ENCODE measurements at places on chromosomes 16 and 17.
A peak's percentile ranks its signal among the peaks of the same experiment; 100 is the strongest.

DNA sequence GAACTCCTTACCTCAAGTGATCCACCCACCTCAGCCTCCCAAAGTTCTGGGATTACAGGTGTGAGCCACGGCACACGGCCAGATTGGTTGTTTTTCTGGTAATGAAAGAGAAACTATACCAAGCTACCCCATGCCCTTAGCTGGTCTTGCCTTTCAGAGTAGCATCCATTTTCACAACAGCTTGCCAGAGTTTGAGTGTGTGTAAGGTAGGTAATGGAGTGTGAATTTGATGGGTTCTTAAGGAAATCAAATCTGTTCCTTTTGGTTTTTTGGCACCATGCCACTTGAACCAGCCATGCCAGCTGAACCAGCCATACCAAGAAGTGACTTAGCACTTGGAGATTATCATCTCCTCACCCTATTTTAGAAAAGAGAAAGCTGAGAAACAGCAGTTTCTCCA lies 5.1 kb downstream of the CALCOCO2 start:
- no peak for DNase-seq

DNA sequence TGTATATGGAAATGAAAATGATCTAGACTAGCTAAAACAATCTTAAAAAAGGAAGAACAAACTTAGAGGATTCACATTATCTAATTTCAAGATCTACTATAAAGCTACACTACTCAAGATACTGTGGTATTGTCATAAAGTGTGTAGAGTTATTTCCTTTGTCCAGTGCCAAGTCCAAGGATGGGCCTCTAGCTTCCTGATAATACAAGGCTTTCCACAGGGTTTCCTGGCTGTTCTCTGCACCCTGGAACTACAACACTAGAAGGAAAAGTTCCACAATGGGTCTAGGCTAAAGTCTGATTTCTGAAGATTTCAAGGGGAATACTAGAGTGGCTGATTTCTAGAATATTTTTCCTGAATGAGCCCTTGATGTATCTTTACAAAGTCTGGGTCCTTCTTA lies 34.2 kb downstream of the TBC1D3B start:
- no peak for DNase-seq

- DNase-seq, result no peak
Observed at GRCh38 chr17:5536866-5537650, 47.3 kb downstream of the NLRP1 start.

- no peak for DNase-seq
Observed at GRCh38 chr16:55834049-55834448, 1.2 kb upstream of the CES1 start.

- DNase-seq, result no peak
Observed at GRCh38 chr17:60534010-60534555, 8.0 kb upstream of the APPBP2 start.

DNA sequence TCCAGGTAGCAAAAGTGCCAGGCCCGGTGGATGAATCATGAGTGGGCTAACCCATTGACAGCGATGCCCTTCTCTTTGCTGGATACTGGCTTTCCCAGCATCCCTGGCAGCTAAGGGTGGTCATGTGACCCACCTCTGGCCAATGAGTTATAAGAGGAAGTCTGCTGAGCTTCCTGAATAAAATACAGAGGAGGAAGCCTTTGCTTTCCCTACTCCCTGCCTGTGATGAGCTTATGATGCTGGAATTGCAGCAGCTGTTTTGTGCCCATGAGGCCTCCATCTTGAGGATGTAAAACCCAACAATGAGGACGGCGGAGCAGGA lies 15.0 kb upstream of the ATP2A3 start:
- no peak for DNase-seq

GRCh38 chr17:13542636-13543035 lies 59.1 kb downstream of the HS3ST3A1 start:
- no peak for DNase-seq

DNA sequence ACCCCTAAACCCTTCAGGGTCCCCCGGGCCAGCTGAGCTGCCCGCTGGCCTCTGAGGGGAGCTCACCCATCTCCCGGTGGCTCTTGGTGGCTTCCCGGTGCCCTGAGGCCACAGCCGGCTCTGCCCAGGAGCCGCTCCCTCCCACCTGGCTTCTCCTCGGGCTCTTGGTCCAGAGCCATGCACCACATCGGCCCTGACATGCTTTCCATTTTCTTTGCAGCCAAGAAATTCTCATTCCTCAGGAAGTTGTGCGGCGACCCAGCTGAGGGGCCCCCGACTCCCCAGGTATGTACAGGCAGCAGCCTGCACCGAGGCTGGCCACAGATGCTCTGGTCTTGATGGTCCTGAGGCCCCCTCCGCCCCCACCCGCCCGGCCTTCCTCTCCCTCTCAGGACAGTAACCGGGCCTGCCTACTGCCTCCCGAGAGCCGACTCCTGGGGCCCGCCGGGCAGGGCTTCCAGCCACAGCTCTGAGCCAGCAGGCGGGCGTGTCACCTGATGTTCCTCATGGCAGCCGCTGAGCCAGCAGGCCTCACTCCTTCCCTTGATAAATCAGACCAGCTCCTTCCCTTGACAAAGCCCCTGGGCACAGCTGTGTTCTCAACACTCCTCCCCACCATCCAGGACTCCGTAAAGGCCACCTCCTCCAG lies 28.4 kb upstream of the ZFPM1 start:
- DNase-seq, result no peak

DNA sequence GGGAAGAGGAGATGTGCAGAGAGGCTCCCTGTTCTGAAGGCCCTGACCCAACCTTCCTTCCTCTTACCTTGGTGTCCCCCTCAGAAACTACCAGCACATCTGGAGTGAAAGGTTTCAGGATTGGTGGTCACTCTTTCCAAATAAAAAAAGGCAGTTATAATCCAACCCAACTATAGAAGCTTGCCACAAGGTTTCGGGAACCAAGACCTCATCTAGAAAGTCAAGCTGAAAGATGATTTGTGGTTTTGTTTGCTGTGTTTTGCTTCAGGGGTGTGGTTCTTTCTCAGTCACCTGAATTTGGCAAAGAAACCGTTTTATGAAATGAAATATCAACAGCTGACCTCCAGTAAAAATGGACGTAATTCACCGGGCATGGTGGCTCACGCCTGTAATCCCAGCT lies 19.3 kb downstream of the SHMT1 start:
- DNase-seq, result no peak

GRCh38 chr17:2803971-2804370 lies 7.7 kb downstream of the RAP1GAP2 start:
- no peak for DNase-seq

DNA sequence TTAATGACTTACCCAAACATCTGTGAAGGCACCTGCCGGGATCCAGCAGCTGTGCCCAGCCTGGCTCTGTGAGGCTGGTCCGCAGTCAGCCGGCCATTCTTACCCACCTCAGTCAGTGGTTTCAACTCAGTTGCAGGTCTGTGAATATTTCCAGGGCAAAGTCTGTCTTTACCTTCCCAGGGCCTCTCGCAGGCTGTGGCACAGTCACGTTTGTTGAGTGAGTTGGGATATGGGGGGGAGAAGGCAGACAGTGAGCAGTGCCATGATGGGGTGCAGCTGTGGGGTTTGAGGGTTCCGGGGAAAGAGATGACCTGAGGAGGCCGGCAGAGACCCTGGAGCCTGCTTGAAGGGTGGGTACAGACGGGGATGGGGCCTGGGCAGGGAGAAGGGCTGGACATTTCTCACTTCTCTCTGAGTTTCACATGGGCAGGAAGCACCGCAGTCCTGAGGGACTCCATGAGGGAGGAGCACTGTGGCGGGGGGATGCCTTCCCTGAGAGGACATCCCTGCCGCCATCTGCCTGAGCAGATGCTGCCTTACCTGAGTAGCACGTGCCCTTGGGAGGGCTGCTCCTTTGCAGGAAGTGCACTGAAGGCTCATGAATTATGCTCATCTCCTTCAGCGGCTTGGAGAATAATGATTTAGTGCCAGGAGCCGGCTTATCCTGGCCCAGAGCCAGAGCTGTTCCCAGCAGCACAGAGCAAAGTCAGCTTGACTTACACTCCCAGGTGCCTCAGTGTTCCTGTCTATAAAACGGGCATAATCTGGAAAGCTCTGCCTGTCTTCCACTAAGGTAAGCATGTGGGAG lies 48.1 kb downstream of the KSR1 start:
- no peak for DNase-seq

DNA sequence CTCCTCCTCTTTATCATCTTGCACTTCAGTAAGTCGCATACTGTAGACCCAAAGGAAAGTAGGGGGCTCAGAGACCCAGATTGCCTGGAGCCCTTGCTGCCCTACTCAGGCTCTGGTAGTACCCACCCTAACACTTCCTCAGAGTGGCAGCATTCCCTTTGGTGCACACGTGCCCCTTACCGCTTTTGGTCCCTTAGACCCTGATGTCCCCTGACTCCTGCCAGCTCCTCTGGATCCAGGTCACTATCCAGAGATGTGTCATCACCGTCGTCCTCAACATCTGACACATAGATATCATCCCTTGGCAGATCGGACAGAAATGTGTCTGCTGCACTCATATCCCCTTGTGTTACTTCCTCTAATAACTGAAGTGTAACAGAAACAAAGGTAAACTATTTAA lies 5.4 kb upstream of the PSMC5 start:
- no peak for DNase-seq

DNA sequence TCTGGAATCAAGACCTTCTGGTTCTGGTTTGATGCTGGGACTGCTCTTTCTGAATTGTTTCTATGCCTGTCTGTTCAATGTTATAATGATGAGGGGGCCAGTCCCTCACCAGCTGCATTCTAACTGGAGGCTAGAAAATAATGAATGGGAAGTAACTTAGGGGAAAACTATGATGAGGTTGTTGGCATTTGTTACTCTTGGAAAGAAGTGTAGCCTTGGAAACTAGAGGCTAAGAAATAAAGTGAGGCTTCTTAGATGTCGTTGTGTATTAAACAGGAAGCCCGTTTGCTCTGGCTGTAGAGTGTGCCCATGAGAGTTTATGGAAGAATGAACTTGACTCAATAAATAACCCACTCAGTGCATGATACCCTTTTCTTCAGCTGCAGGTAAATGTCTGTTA lies 140.8 kb downstream of the PRKCA start:
- DNase-seq, result no peak

DNA sequence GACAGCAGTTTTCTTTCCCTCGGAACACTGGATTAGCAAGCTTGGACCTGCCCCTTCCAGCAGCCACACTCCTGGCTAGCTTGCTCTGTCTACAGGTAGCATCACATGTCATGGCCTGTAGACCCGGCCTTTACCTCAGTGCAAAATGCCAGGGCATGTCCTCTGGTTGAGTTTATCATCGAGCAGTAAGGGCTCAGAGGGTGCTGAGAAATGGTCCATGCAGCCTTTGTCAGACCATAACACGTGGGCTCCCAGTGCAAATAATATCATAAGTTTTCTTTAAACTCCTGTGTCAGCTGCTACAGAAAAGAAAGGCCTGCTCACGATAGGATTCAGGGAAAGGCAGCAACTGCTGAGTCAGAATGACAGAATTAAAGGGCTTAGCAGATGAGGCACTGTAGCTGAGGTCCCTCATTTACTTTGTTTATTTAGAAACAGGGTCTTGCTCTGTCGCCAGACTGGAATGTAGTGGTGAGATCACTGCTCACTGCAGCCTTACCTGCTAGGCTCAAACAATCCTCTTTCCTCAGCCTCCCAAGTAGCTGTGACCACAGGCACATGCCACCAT lies 8.0 kb upstream of the GNA13 start:
- DNase-seq, result no peak

- DNase-seq, result peak; percentile 8
Observed at GRCh38 chr17:879546-880442, 97.6 kb downstream of the MRM3 start.

- DNase-seq, result no peak
Observed at GRCh38 chr17:17963066-17963465, 9.1 kb downstream of the TOM1L2 start.

- no peak for DNase-seq
Observed at GRCh38 chr17:57984936-57985674, 2.9 kb downstream of the VEZF1 start.

DNA sequence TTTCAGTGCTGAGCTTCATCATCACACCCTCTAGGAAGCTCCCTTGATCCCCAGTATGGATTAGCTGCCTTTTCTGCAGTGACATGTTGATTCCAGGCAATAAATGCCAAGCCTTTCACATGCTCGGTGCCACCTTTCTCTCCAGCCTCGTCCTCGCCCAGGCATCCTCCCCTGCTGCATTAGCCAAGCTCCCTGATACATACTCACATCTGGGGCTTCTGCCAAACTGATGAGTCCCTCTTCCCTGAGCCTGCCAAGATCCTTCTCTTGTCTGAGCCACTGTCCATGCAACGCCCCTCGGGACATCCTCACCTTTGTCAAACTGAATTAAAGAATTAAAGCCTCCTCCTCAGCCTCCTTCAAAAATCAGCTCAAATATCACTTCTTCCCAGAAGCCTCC lies 538.5 kb upstream of the CDH11 start:
- no peak for DNase-seq

- no peak for DNase-seq
Observed at GRCh38 chr16:56247808-56248207, 56.5 kb downstream of the GNAO1 start.

- DNase-seq, result no peak
Observed at GRCh38 chr17:79821331-79822095, 17.7 kb downstream of the CBX4 start.

Data from NK-92 treated with Interleukin-12 subunit alpha and Interleukin-12 subunit beta, amount 100 ng/mL, for 24 hours (cell line).